ENCODE measurements at places on chromosomes 13 and 19.

DNA sequence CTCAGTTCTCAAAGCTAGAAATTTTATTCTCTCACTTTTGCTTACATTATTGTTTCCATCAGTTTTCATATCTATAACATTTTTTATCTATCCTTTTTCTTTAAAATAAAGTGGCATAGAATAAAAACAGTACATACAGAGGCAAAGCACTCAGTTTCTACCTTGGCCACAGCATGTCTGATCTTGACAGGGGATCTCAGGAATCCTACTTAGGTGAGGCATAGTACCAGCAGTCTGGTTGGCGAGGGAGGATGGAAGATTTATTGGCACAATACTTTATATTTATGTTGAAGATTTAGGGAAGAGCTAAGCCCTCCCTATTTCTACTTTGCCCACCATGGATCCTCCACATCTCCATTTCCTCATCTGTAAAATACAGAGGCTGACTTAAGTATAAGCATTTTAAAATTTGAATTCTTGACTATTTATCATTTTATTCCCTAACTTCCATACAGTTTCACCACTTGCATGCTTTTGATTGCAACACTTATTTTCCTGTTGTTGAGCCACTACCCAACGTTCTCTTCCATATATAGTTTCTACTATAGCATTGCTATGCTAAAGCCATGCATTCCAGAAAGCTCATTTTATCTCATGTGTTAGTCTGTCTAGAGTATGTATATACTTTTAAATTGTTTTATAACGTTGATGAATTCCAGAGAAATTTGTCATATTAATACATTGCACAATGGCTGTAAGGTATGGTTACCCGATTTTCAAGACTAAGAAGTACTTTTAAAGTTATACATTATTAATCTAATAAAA is 506.7 kb downstream of the KCTD12 start:
- DNase-seq = no peak

DNA sequence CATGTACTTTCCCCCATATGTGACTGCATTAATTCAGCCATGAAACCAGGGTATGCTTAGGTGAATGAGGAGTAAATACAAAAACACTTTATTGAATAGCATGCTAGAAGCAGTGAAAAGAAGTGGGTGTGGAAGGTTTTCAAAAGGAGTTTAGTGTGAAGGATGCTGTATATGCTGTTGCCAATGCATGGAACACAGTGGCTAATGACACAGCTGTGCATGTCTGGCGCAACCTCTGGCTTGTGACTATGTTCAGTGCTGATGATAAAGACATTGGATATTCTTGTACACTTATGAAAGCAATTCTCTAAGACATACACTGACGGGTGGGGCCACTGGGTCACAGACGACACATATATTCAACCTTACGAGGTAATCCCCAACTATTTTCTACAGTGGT is 55.2 kb downstream of the SOX21 start:
- no peak for DNase-seq

GRCh38 chr13:45352031-45352430 is 11.0 kb upstream of the TPT1 start:
- no peak for DNase-seq

DNA sequence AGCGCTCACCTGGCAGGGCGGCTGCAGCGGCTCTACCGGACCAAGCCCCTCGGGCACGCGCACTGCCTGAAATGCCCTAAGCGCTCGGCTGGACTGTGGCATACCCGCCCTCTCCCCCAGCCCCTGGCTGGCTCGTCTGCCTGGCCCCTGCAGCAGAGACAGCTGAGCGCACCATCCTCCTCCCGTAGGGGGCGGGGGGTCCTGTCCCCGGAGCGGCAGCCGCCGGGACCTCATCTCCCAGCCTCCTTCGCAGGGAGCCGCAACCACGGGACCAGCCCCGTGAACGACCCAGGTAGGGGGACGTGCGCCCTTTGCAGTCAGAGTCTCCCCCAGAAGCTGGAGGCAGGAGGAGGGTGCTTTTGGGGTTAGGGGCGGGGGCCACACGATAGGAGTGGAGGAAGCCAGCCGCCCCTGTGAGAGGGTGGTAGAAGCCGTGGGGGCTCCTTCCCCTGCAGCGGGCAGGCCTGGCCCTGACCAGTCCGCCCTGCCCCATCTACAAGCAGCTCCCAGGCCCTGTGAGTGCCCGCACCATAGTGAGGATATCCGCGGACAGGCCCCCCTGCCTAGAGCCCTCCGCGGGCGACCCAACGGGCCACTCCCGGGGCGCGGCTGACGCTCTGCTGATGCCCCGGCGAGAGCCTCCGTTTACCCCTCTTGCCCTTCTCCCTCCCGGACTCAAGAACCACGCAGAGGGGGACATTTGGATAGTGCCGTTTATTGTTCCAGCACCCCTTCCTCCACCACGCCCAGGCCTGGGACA is 34.2 kb downstream of the ZNF787 start:
- no peak for DNase-seq

DNA sequence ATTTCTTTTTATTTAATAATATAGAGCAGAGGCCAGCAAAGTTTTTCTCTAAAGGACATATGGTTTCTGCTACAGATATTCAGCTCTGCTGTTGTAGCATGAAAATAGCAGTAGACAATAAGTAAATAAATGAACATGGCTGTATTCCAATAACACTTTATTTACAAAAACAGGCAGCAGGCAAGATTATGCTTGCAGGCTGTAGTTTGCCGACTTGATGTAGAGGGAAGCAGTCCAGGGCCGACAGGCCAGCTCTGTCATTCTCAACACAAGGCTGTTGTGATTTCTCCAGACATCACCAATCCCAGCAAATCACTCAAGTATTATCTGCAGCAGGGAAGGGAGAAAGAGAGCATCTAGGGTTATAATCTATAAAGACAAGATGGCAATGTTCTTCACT is 1062.5 kb upstream of the PCDH9 start:
- DNase-seq = no peak

DNA sequence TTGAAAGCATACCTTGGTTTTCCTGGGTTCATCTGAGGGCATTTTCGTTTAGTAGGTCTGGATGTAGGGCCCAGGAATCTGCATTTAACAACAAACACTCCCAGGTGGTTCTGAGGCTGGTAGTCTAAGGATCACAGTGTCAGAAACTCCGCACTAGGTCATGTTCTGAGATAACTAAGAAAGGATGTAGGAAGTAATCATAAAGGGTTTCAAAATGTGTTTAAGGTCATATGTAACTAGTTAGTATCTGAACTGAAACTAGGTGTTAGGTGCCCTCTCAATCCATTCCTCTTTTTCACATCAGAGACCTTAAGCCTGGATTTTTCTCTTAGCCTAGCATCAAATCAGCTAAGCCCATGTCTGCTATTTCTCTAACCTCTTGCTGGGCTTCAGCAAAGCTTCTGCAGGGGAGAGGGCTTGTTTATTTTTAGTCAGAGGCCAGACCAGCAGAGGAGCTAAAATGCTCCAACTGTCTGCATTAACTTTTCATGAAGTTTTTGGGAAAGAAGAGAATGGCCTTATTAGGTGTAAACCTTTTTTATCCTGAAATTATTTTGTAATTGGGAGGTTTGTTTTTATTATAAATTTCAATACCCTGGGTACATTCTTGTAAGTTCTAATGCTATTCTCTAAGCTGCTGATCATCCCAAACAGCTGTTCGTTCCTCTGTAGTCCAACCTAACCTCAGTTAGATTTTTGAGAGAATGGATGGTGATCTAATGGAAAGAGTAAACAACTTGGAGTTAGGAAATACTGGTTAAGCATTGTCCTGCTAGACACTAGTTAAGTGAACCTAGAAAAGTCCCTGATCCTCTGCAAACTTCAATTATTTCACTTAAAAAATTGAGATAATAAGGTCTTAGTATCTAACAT is 262.8 kb upstream of the RFC3 start:
- DNase-seq = no peak

- DNase-seq = no peak
Observed at GRCh38 chr19:35754370-35755130, 2.3 kb downstream of the HSPB6 start.

DNA sequence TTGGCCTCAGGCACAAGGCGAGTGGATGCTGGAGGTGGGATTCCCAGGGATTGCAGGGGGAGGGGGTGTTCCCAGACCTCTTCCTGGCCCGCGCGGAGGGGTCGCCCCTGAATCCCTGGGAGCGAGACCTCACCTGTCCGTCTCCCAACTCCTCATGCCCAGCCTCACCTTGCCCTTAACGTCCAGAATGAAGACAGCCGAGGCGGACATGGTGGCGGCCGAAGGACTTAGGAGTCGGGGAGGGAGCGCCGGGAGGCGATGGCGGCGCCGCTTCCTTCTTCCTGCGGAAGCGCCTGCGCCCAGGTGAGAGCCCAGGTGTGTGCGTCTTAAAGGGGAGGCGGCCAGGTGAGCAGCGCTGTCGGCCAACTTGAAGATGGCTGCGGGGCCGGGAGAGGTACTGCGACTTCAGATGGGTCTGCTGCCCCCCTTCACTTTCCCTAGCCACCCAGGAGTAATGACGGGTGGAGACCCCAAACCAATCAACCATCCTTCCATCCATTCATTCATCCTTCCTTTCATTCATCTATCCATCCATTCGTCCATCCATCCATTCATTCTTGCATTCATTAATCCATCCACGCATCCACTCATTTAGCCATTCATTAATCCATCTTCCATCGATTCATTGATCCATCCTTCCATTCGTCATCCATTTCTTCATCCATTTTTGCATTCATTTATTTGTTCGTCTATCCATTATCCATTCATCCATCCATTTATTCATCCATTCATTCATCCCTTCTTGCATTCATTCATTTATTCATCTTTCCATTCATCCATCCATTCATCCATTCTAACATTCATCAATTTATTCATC is at the start of gene AP1M2:
Gene AP1M2, minus strand, starts transcription at position 291 of the 817 bp plus-strand sequence. Its CDS starts 81 bp downstream, at position 210.
- no peak for DNase-seq

- DNase-seq = no peak
Observed at GRCh38 chr19:17192751-17193150, 22.4 kb upstream of the USE1 start.

- no peak for DNase-seq
Observed at GRCh38 chr19:10005632-10006334, 4.5 kb downstream of the COL5A3 start.

DNA sequence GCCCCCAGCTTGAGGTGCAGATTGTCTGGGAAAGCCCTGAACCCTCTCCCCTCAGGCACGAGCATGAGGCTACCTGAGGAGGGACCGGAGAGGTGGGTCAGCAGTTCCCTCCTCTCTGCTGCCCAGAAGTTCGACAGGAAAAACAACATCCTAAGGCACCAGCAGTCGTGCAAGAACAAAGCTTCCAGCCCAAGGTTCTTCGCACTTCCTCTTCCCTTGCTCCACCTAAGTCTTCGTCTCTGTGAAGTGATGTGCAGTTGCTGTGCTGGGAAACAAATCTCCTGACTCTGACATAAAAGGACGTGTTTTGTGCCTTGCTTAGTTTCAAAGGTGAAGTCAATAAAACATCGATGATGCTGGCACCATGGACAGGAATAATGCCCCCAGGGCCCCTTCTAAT is 173.3 kb downstream of the USP12 start:
- no peak for DNase-seq

DNA sequence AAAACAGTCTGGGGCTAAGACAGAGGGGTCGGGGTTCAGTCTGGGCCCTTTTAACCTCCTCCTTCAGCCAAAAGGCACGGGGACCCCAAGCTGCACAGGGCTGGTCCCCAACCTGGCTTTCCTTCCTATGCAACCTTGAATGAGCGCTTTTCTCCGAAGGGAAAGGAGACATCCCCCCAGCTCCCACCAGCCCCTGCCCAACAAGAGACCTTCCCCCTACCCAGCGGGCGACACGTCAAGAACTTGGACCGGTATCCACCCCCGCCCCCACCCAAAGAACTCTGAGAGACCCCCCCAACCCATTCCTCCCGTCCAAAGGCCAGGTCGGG is 35.0 kb upstream of the NANOS3 start:
- DNase-seq = no peak

GRCh38 chr13:76654263-76654662 is 231.9 kb downstream of the KCTD12 start:
- no peak for DNase-seq

- no peak for DNase-seq
Observed at GRCh38 chr19:52584736-52585440, 14.8 kb downstream of the ZNF701 start.

GRCh38 chr19:56084835-56085536 is 36.1 kb downstream of the ZNF787 start:
- no peak for DNase-seq

GRCh38 chr19:17949956-17950309 is 17.0 kb upstream of the KCNN1 start:
- DNase-seq = no peak

GRCh38 chr13:97140611-97141010 is 81.5 kb upstream of the MBNL2 start:
- DNase-seq = no peak

DNA sequence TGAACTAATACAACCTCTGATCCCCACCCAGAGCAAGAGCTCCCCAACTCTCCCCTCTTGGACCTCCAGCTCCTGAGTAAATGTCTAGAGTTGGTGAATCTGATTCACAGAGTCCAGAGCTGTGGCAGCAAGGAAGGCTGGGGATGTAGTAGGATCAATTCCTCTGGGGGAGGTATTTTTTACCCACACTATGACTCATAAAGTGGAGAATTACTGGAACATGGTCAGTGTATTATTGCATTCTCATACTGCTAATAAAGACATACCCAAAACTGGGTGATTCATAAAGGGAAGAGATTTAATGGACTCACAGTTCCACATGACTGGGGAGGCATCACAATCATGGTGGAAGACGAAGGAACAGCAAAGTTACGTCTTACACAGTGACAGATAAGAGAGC is 496.7 kb downstream of the EFNB2 start:
- DNase-seq = no peak

- no peak for DNase-seq
Observed at GRCh38 chr19:23403581-23404324, 8.5 kb upstream of the ZNF91 start.

DNA sequence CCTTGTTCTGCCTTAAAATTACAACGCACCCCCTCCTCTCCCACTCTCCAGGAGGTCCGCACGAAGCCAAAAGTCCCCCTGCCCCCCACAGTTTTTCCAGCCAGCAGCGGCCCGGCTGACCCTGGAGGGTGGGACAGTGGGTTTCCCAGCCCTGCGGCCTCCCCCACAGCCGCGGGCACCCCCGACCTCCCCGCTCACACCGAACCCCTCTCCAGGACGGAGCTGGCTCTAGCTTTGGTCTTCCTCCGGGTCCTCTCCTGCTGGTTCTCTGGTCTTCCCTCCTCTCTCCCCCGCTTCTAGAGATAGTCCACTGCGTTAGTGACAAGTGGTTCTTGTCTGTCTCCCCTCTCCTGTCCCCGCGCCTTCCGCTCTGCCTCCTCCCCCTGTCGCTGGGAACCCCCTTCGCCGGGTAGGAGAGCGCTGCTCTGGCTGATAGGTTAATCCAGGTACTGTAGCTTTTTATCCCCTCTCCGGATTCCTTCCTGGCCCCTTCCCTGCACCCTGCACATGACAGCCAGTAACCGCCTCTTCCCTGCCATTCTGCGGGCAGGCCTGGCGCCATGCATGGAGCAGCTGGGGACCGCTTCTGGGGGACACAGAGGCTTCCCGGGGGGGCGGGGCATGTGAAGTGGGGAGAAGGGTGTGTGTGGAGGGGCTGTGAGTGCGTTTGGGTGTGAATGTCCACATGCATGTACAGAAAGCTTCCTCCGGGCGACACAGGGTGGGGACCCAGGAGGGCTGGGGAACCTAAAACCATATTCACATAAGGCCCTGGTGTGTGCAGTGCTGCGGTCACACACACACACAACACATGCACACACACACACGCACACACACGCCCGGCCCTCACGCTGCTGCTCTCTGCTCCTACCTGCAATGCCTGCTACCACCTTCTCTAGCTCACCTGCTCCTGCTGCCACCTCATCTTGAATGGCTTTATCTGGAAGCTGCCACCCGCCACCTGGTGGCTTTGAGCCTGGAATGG is 17.2 kb downstream of the PRR36 start:
- no peak for DNase-seq

Data from thoracic aorta (tissue), 2 donors.